ENCODE measurements at places on chromosomes 11 and 22. TPM values are rescaled to one million over a fixed set of nuclear protein-coding genes. Genes with fewer than 3 reads are reported as not detected.

The PIWIL4 gene
- total RNA-seq, result 0.79 TPM

The TMPRSS13 gene
- not detected for total RNA-seq

The KRTAP5-9 gene
- not detected for total RNA-seq

The OR4D9 gene
- not detected for total RNA-seq
